ENCODE measurements at places on chromosomes 2 and 18. TPM values are rescaled to one million over a fixed set of nuclear protein-coding genes. Genes with fewer than 3 reads are reported as not detected.

Gene THUMPD2
- total RNA-seq = 5.6 TPM

GRCh38 chr2:217774232-217774631 lies 228.6 kb downstream of the TNS1 start:
- DNase-seq = no peak

DNA sequence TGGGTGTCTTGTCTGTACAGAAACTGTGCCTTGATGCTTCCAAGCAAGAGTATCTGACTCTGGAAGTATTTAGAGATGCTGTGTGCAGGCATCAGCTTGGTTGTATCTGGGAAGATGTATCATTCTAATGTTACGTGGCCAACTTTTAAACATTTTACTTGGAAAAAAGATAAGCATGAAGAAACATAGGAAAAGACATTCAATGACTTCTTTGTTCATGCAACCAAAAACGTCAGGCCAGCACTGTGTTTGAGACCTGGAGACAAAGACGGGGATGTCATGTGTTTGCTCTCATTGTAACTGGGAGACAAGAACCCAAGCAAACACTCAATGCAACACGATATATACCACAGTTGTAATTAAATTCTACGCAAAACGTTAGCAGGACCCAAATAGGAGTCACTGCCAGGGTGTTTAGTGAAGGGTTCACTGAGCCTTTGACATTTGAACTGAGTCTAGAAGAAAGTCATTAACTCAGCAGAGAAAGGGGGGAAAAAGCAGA lies 8.9 kb upstream of the SESTD1 start:
- no peak for DNase-seq

Gene HOXD4
- total RNA-seq = 7.8 TPM

DNA sequence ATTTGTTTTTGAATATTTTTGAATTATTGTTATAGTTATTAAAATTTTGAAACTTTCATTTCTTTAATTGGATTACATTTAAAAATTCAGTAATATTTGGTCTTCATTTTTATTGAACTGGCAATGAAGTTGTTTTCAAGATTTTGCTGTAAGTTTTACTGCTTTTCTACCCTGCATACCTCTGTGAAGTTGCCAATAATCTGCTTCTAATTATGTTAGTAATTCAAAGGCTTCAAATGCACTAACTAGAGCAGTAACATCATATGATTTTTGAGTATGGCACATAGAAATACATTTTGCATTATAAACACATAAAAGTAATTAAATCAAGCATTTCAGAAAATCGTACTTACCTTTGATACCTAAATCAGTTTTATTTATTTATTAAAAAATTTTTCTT lies 40.3 kb upstream of the FAM171B start:
- DNase-seq = peak; percentile 9

DNA sequence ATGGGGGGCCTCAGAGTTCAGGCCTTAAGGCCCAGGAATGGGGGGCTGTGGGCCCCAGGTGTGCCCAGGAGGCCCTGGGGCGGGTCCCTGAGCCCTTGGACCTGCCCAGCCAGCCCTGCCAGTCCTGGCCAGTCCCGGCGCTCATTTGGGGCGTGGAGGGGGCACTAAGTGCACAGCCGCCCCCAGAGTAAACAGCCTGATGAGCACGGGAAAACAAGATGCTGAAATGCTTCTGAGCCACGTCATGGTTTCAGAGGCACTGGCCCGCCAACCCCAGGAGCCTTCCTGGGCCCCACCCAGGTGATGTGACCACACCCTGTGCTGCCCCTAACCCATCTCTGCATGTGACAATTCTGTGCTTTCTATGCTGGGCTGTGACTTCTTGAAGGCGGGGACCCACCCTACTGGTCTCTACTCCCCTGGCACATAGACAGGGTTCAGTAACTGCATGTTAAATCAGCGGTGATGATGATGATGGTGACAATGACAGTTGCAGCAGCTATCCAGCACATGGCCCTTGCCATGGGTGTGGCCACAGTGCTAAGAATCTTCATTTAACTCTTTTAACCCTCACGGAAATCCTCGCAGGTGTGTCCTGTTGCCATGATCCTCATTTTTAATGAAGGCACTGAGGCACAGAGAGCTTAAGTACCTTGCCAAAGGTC lies 28.1 kb upstream of the ASPRV1 start:
- DNase-seq = no peak

Gene SERPINB7
- total RNA-seq = 18.6 TPM

Gene NCKAP1
- total RNA-seq = 169 TPM

- DNase-seq = no peak
Observed at GRCh38 chr18:78407466-78407844, 572.2 kb upstream of the SALL3 start.

GRCh38 chr18:75784390-75784789 lies 356.9 kb upstream of the SMIM21 start:
- no peak for DNase-seq

DNA sequence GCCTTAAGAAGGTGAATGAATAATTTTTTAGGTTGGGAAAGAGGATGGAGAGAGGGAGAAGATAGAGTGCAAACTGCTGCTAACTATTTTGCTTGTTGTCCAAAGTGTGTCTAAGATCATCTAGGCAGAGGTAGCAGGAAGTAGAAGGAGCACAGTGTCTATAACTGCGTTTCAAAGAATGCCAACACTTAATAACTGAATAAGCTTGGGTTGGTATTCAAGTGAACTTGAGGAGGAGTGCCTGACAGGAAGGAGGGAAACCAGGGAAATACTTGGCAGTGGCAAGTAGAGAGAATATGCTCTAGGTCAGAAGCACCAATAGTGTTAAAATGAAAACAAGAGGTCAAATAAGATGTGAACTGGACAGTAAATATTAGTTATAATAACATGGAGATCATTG lies 155.9 kb downstream of the DPP10 start:
- no peak for DNase-seq

- peak; percentile 49 for DNase-seq
Observed at GRCh38 chr2:196677404-196677803, 37.9 kb downstream of the CCDC150 start.

Gene DES
- 0.51 TPM for total RNA-seq

- no peak for DNase-seq
Observed at GRCh38 chr2:220786216-220786615, 785.9 kb downstream of the EPHA4 start.

GRCh38 chr18:10482985-10483949 lies 28.8 kb downstream of the APCDD1 start:
- no peak for DNase-seq

Gene AGAP1
- total RNA-seq = 18.3 TPM

Gene SLC4A3
- total RNA-seq = 0.54 TPM

DNA sequence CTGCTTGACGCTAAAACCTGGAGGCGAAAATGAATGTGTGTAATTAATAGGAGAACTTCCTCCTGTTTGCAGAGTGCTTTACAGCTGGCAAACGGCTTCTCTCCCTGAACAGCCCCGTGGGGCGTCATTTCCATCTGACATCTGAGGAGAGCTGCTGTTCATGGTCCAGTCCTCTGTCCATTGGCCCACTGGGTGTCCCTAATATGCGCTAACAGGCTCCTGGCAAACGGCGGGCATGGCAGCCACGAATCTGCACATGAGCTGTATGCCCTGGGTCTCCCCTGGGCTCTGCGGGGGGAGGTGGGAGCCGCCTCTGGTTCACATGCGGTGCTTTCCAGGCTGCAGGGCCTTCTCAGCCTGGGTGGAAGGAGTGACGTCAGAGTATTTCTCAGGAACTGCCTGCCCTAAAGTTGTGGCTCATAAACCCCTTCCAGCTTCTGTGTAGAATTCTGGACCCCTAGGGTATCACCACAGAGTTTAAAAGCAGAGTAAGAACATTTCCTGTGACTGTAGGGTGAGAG lies 73.2 kb downstream of the LRRFIP1 start:
- DNase-seq = peak; percentile 74

DNA sequence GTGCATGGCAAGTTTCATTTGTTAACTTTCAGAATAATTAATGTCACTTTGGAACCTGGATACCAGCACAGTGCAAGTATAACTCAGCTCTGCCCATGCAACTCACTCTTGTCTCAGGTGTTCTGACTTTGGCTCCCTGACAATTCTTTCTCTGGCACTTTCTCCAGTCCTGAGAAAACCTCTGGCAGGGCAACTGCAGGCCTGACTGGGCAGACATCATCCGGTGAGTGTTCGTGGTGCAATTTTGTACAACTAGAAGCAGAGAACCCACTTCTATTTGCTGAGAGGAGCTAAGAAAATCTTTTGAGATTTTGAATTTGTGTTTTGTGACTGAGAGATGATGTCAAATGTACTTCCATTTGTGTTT lies 143.0 kb downstream of the AQP4 start:
- no peak for DNase-seq

- DNase-seq = peak; percentile 81
Observed at GRCh38 chr2:118046634-118047210, 32.9 kb upstream of the CCDC93 start.

Gene DCDC2C
- total RNA-seq = not detected

Gene RAB6C
- total RNA-seq = not detected

DNA sequence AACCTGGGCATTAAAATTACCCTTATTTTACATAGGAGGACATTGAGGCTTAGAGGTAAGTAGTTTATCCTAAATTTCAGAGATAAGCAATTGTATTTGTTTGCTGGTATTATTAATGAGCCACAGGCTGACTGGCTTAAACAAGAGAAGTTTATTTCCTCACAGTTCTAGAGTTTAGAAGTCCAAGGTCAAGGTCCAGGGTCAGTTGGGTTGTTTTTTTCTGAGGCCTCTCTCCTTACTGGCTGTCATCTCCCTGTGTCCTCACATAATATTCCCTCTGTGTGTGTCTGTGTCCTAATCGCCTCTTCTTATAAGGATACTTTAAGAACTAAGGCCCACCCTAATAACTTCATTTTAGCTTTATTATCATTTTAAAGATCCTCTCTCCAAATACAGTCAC lies 294.9 kb upstream of the ATP5MC3 start:
- no peak for DNase-seq

GRCh38 chr18:78737006-78737915 lies 242.4 kb upstream of the SALL3 start:
- no peak for DNase-seq

Gene MYO5B
- total RNA-seq = not detected

DNA sequence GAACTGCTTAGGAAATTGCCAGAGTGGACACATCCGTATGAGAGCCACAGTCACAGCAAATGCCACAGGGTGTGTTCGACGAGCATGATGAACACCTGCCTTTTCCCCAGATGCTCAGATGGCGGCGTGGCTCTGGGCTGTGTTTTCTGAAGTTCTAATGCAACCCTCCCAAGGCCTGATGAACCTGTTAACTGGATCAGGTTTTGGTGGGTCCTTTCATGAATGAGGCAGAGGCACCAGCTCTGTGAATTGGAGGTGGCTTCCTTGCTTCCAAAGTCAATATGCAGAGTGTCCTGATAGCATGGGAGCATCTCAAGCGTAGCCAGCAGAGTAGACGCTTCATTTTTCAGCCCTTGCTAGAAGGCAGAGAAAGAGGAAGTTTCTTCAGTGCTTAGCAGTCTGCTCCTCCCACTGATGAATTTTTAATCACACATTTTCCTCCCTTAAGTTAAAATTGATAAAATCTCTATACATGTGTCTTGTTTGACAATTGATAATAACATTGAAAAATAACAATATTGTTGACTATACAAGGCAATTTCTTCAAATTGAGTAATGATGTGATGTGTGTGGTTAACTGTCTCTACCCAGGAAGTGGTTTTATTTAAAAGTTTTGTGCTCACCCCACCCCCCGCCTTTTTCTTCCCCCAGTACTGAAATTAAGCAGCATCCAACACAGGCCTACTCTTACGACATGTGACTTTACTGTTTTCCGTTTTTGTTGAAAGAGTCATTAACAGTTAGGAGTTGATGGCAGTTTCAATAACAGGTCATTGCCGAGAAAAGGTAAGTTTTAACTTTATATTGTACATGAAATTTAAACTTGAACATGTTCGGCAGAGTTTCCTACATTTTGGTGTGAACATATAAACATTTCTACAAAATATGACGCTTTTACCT lies at the start of gene ARHGAP15:
Gene ARHGAP15, plus strand, starts transcription at position 739 of the 900 bp plus-strand sequence.
- DNase-seq = no peak

- DNase-seq = no peak
Observed at GRCh38 chr2:11820650-11821049, 74.2 kb downstream of the LPIN1 start.

GRCh38 chr2:109448946-109449788 lies 164.6 kb downstream of the SEPTIN10 start:
- DNase-seq = no peak

DNA sequence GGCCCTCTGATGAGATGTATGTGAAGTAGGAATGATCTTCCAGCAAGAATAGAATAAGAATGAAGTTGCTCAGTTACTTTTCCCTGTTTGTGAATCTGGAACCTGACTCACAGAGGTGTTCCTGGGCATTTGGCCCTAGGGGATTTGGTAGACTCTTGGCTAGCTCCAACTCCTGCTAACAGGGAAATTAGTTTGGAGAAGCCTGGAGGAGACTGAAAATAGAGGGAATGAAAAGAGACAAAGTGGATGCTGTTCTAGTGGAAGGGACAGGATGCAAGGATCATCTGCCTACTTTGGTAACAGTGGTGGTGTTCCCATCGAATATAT lies 19.6 kb downstream of the TMEM17 start:
- DNase-seq = peak; percentile 37

DNA sequence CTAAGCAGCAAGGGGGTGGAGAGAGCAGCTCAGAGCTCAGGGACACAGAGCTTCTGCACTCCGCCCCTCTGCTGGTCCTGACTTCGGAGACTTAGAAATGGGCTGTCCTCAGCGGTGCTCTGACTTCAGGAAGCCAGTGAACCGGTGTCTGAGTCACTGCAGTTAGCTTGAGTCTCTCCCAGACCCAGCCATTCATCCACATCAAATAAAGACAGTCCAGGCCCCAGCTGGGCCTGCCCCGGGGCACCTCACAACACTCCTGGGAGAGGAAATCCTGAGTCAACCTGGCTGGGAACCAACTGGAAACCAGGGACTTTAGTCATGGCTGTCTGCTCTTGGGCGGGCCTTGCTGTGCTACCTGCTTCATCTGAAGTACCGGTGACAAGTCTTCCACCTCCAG lies 5.4 kb upstream of the ITGB6 start:
- DNase-seq = peak; percentile 98

- DNase-seq = no peak
Observed at GRCh38 chr2:239559417-239560261, 158.8 kb upstream of the HDAC4 start.

- no peak for DNase-seq
Observed at GRCh38 chr2:120691410-120691809, 44.3 kb upstream of the GLI2 start.

Gene SLC19A3
- 0.65 TPM for total RNA-seq
